ENCODE measurements at places on chromosomes 6 and 20.

DNA sequence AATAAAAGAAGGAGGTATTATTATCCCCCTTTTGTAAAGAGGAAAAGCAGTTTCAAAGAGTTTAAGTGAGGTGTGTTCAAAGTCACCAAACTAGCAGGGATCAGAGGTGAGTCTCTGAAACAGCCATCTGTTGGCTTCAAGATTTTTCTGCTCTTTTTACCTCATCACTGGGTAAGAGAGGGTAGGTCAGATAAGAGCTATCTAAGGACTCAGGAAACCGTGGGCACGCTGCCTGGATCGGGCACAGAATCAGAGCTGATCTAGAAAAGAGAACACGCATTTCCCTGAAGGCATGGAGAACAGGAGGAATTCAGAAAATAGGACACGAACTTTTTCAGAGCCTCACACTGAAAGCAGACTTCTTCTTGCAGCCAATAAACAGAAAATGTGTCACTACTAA is 65.8 kb upstream of the LY86 start:
- DNase-seq: no peak

GRCh38 chr6:137414599-137414998 is 79.6 kb downstream of the OLIG3 start:
- DNase-seq: no peak

DNA sequence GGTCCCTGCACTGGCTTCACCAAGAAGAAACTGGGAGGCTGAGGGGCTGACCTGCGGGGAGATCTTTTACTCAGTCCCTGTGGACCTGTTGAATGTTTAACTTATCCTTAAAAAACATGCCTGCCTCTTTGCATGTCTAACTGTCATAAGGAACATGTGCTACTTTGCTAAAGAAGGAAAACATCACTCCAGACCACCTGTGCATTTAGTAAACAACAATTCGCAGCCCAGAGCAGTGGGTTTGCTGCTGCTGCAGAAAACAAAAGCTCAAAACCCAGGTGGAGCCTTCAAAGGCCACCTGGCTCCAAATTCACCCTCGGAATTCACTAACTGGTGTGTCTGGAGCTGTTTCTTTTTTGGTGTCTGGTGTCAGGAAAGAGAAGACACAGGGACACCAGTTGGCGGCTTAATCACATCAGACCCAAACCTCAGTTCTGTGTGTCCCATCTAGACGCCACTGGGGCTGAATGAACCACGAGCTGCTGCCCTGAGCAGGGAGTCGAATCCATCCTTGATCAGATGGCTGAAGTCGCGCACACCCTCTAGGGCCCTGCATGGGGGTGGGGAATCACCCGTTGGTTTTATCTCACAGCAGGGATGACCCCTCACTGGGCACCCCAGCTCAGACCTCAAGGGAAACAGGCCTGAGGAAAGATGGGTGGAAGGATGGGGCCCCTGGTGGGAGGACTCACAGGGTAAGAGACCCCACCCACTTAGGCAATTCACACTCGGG is 344.3 kb downstream of the PREX1 start:
- DNase-seq: no peak

- DNase-seq: no peak
Observed at GRCh38 chr6:153216789-153217188, 85.7 kb upstream of the RGS17 start.

DNA sequence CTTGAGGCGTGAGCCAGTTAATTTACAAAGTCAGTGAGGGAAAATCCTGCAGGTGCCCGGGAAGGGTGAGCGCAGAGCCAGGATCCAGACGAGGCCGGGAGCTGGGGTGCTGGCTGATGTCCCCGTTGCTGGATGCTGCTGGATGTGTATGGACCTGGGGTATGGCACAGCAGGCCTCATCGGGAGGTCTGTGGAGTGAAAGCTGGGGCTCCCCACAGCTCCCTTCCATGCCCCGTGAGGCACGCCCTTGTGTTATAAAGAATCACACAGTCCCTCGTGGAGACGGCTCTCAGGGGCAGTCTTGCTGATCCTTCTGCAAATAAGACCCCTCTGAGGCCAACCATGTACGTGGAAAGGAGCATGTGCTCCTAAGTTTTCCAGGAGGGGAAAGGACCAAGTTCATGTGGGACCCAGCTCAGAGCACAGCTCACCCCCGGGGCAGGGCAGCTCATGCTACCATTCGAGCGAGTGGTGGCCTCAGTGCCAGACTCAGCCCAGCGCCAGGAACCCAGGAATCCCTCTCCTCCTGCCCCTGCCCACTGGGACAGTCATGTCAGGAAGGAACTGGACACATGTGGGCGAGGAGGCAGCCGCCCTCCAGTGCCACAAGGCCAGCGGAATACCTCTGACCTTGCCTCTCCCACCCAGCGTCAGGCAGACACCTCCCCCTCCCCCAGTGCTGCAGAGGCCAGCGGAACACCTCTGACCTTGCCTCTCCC is 97.5 kb downstream of the CDH4 start:
- DNase-seq: no peak

DNA sequence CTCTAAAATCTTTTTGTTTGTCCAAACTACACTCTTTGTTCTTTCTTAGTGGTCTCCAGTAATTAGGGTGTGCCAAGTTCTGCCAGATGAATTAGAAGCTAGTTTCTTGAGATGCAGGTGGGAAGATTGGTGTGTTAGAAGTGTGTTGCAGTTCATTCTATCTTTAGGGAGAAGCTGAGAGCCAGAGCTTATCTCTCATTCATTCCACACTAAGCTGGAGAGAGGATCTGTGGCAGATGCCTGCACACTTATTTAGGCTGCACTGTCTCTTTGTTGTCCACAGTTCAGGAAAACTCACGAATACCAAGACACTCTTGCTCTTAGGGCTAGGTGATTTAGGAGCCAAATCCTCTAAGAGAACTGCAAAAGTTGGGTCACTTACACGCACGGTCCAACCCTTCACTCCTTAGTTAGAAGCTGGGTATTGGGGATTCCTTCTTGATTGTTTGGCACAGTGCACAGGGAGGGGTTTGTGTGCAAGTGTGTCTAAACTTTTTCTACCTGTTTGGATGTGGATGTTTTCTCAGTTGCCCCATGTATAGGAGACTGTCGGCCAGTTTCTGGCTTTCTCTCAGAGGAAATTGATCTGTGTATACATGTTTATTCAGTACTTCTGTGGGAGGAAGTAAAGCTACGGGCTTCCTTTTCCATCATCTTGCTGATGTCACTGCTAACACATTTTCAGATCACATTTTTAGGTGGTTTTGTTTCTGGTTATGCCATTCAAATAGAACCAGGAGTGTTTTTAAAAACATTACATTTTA is 49.5 kb downstream of the SMAP1 start:
- no peak for DNase-seq

GRCh38 chr20:18543932-18544331 is 23.3 kb upstream of the SMIM26 start:
- no peak for DNase-seq

DNA sequence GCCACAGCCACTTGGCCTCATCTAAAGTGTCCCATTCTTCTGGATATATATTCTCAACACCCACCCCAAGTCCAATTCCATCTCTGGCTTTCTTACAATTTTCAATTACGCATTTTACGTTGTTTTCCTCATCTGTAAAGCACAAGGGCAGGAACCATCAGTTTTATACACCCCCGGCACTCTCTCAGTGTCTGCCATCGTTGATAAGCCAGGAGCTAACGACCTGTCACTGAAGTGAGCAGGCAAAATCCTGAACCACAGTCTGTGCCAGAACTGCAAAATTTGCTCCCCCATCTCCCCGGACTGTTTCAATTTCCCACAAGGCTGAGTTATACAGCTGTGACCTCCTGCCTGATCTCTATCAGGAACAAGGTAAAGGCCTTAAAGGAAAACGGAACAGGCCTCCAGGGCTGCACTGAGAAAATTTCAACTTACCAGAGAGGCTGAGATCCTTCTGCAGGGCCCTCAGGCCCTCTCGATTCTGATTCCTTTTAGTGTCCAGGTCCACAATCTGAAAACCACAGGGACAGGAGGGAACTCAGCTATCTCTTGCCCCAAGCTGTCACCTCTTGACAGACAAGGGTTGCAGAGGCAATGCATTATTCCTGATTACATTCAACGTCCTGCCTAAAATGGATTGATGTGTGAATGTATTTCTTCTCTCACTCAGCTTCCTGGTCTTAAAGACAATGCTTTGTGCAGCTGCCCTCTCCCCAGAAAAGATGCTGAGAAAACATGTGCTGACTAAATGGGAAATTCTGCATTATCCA is 1.8 kb downstream of the PDRG1 start:
- no peak for DNase-seq

DNA sequence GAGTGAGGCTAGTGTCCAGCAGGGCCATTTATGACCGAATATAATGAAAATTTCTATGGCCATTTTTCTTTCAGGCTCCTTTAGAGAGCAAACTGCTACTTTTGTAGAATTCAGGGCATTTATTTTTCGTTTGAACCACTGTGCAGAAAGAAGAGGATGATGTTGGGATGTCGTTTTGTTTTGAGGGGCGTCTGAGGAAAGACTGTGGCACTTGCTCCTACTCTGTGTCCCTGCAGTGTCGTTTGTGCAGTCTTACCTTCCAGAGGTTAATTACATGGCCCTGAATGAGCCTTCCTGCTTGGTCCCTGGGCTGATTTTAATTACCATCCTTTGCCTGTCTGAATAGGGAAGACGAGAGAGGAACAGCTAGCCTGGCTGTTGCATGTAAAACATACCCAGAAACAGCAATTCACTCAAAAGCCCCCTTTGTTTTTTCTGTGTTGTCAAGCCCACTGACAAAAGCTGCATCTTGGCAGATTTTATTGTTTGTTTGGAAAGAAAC is 65.3 kb downstream of the CTNNBL1 start:
- DNase-seq: no peak

- no peak for DNase-seq
Observed at GRCh38 chr6:6284221-6284966, 36.1 kb downstream of the F13A1 start.

GRCh38 chr6:36204068-36204753 is 7.7 kb downstream of the BRPF3 start:
- no peak for DNase-seq

DNA sequence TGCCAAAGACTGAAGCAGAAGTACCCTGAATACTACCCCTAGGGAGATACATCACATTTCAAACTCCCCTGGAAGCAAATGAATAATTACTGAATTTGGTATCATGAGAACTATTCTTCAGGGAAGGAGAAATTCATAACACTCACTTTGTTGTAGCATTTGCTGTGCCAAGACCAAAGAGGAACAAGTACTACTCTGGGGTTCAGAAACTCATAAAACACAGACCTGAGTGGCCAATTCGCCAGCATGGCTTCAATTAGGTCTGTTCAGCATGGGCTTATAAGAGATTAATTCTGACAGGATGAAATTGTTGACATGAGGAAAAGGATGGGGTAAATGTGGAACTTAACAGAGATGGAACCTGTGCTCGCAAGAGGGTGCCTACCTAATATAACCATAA is 6.5 kb downstream of the ELOVL5 start:
- no peak for DNase-seq

- no peak for DNase-seq
Observed at GRCh38 chr6:108675226-108676200, 114.8 kb downstream of the FOXO3 start.

DNA sequence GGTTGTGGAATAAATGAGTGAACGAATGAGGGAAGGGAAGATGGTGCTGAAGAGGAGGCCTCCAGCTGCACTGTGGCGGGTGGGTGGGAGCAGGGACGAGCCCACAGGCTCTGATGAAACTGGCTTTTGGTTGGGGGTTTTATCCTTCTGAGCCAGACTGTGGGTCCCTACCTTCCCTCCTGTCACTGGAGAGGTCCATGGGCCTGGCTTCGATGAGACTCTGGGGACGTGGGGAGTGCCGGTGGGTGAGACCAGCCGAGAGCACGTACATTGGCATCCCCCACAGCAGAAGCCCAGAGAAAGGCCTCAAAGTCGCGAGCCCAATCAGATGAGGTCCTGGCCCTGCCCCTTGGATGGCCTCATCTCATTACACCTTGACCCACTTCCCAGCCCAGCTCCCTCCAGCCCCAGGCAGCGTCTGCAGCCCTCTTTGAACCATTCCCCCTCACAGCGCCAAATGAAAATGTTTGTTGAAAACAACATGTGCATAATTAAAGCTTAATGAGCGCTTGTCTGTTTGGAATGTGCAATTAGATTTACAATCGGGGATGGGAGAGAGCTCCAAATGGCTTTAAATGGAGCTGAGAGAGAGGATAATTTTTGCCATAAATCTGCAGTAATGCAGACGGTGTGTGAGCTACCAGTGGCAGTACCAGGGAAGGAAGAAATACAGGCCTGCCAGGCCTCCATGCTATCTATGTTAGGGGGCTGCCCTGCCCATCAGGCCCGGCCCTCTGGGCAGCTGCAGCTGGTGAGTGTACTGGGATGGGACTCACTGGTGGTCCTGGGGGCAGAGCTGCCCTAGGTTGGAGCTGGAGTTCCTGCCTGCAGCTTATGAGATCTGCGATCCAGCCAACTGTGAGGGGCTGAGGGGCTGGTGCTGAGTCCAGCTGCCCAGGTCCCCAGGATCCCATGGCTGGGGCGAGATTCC is 47.2 kb downstream of the TOX2 start:
- DNase-seq: no peak

DNA sequence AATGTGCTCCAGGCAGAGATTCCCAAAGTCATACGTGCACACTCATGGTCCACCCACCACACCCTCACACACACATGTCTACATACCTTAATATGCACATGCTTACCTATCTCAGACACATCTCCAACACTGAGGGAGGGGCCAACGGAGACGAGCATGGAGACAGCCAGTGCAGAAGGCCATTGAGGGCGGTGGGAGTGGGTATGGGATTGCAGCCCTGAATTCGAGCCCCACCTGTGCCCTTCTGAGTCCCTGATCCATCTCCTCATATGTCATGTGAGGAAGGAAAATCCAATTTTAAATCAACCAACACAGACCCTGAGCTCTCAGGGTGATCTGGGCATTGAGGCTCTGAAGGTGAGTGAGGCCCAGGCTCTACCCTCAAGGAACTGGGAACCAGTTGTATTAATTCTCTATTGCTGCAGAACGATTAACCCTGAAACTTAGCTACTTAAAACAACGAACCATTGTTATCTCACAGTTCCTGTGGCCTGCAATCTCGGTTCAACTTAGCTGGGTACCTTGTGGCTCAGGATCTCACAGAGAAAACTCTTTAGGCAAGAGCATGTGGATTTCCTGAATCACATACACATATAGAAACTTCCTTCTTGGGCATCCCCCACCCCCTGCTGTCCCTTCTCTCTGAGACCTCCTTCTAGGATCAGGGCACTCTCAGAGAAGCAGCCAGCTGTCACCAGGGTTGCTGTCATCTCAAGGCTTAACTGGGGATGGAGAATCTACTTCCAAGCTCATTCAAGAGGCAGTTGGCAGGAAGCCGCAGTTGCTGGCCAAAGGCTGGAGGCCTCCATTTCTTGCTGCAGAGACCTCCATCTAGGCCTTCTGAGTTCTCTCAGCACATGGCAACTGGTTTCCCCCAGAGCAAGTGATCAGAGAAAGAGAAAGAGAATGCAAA is 28.3 kb downstream of the GLP1R start:
- DNase-seq: no peak

DNA sequence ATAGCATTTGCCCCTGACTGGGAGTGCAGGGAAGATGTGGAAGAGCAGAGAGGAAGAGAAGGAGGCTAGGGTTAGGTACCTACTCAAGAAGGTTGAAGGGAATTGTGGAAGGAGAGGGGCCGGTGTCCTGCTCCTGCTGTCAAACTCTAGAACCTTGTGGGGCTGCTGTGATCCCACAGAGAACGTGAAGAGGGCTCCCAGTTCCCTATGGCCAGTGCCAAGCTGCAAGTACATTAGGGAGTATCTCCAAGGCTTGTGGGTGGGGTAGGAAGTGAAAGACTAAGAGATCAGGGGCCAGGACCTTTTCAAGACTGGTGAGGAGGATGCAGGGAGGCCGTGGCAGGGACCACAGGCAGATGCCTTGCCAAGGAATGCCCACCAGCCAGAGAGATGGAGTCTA is 263.4 kb downstream of the CDH26 start:
- no peak for DNase-seq
